IMR-90 (cell line): ENCODE measurements at places on chromosomes 4 and X. TPM values are rescaled to one million over a fixed set of nuclear protein-coding genes. Genes with fewer than 3 reads are reported as not detected.
A peak's percentile ranks its signal among the peaks of the same experiment; 100 is the strongest.

Gene CRLF2
- not detected in 2 replicates for polyA plus RNA-seq

Gene ITIH6
- polyA plus RNA-seq = not detected in 2 replicates

- no peak for DNase-seq
Measured at GRCh38 chr4:2832981-2833670, 10.5 kb upstream of the ADD1 start.

DNA sequence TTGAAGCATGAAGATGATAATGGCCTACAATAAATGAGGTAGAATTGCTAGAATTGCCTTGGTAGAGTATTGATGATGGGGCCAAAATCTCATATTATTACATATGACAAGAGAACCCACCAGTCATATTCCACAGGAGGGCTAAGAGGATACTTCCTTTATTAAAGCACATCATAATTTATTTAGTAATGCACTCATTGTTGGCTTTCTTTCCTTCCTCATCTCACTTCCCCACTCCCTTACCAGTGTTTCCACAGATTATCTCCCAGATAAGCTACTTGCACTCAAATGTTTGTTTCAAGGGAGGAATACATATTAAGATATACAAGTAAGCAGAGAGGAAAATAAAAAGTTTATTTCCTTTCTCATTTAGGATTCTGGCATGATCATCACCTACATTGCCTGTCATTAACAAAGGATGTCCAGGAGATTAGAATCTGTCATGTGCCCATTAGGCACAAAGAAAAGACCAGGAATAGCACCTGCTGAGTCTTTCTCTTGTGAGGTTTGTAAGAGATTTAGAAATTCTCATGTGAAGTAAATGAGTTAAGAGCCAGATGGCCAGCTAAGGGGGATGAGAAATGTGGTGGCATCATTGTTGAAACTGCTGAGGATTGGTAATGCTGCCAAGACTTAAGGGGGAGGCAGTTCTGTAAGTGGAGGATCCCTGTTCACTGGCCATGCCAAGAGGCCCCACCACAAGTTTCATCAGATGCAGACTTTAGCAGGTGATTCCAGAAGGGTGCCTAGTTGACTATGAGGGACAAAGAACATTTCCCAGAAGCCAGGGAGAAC, 52.4 kb upstream of the PRDM8 start:
- DNase-seq = no peak

DNA sequence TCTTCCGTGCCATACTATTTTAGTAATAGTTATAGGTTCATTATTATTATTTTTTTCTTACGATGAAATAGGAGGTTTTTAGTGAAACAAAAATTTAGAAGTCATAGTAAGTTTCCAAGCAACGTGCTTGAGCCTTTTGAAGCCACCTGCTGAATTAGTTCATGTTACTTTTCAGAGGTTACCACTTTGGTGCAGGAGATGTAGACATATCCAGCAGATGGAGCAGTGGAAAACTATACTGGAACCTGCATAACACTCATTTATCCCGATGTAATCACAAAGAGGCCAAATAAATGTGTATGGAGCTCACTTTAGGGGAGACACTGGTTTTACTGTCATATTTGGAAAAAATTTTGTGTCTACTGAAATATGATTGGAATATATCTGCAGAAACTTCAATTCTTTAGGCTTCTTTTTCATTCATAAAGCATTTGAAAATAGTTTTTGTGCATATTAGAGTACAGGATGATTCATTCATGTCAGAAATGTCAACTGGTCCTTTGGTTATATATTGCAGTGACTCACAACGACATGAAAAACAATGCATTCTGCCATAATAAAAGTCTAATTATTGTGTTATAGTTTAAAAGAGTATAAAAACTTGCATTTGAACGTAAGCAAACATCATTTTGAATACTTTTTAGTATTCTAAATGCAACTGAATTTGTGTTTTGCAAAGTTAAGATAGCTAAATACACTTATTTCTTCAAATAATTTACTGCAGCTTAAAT, 2182.9 kb upstream of the TENM3 start:
- peak; percentile 37 for DNase-seq

DNA sequence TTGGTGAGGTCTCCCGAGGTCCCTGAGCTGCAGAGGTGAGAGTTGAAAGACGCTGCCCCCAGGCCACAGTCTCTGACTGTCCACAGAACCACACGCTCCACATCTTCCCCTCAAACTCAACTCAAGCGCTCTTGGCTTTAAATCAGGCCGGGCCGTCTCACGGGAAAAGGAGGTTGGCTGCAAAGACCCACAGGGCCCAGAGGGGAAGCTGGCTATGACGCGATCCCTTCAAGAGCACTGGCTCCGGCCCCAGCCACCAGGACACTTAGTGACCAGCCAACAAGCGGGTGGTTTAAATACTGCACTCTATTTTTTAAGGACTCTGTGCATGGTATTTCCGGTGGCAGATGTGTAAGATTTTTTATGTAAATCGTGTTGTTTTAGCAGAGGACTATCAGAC, 19.9 kb downstream of the LRPAP1 start:
- no peak for DNase-seq
